ENCODE measurements at places on chromosomes 3 and 15.

GRCh38 chr15:76730262-76730661 lies 174.9 kb downstream of the SCAPER start:
- ATAC-seq = no peak

DNA sequence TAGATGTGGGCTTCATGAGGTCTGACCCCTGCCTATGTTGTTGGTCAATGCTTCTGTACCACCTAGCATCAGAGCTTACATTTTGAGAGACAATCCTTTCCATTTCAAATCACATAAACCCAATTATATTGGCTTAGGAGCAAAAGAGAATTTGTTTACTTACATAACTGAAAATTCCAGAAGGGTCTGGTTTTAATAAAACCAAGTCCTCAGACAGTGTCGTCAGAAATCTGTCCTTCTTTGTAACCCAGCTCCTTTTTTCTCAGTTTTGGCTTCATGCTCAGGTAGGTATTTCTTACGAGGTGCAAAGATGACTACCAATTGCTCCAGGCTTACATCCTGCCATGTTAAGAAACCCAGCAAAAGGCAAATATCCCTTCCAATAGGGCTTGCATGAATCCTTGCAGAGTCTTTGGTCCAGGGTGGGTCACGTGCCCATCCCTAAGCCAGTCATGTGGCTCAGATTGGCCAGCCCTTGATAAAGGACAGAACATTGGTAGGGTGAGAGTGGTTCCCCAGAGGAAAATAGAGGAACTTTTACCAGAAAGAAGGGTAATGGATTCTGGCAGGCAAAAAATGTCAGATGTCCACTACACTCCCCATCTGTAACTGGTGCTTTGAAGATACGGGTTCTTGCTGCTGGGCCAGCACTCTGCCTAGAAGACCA lies 50.2 kb upstream of the VILL start:
- ATAC-seq = no peak

- peak; percentile 36 for ATAC-seq
These were observed 561.8 kb downstream of the MCTP2 start for GRCh38 chr15:94793207-94793606.

GRCh38 chr3:52820736-52821135 lies 9.7 kb downstream of the ITIH4 start:
- peak; percentile 54 for ATAC-seq

DNA sequence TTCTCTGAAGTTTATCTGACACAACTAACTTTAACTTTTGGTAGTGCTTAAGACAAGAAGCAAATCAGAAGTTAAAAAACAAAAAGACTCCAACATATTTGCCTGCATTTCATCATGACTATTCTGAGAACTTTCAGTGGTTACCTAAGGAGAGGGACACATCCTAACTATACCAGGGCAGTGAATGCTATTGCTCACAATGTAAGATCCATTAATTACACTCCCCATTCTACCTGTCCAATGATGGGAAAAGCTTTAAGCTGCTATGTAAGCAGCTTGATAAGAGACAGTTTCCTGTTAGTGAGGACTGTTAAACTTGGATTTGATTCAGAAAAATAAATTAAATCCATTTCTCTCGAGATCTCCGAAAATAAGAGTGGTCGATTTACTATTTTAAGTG lies 37.5 kb downstream of the SERPINI1 start:
- no peak for ATAC-seq

DNA sequence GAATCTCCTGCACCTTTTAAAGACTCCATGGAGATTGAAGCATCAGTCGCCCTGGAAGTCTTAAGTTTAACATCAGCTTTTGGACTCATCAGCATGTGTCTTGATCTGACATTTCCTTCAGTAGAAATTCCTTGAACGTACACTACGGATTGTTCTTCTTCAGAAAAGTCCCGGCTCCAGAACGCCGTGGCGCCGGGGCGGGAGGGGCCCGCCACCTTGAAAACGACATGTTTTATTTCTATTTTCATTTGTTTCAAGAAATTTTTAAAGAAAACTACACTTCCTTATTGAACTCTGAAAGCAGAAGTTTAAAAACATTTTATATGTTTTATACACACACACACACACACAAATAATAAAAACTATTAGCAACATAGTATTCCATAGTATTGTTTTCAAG lies 32.6 kb upstream of the RAP2B start:
- ATAC-seq = no peak

- ATAC-seq = no peak
These were observed 1308.0 kb downstream of the ROBO1 start for GRCh38 chr3:78459796-78460195.

DNA sequence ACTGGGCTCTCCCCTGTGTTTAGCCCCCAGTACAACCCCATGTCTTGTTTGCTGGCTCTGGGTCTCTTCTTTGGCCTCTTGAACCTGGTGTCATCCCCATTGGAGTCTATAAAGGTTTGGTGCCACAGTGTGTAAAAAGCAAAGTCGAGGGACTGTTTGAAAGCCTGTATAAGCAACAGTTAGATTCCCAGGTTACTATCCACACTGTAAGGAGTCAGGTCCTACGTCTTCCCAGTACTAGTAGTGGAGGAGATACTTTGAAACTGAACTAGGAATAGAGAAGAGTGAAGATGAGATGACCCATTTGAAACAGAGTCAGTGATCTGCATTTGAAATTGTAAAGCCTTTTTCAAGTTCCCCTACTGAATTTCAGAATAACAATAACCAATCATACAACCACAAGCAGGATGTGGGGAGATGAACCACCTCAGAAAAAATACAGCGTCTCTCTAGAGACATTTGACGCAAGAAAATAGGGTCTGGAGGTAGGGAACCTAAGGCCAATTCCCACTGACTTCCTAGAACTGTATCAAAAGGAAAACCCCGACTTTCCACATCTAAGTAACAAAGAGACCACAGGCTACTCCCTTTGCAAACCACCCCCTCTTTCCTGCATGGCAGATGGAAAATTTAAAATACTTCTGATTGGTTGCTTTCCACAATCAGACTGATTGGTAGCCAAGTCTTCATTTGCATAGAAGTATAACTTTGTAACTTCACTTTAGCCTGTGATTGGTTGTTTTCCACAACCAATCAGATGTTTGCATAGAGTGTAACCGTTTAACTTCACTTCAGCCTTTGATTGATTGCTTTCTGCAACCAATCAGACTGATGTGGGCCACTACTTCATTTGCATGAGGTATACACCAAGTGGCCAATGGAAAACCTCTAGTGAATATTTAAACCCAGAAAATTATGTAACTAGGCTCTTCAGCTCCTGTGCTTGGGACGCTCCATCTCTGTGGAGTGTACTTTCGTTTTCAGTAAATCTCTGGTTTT lies 49.9 kb upstream of the NEDD4 start:
- no peak for ATAC-seq

DNA sequence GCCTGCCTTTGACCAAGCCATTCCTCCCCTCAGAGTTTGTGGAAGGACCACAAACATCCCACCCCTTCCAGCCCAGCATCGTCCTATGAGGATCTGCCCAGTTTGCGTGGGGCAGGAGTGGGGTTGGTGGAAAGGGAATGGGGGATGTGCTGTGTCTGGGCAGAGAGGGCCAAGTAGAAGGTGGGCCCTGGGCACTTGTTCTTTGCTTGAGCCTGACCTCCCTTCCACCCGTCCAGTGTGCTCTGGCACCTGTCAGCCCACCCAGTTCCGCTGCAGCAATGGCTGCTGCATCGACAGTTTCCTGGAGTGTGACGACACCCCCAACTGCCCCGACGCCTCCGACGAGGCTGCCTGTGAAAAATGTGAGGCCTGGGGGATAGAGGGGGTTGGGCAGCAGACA lies 10.3 kb downstream of the SPINT1 start:
- no peak for ATAC-seq

GRCh38 chr3:13197281-13197680 lies 124.1 kb upstream of the IQSEC1 start:
- ATAC-seq = no peak

GRCh38 chr3:89145995-89146394 lies 38.6 kb downstream of the EPHA3 start:
- ATAC-seq = peak; percentile 100

DNA sequence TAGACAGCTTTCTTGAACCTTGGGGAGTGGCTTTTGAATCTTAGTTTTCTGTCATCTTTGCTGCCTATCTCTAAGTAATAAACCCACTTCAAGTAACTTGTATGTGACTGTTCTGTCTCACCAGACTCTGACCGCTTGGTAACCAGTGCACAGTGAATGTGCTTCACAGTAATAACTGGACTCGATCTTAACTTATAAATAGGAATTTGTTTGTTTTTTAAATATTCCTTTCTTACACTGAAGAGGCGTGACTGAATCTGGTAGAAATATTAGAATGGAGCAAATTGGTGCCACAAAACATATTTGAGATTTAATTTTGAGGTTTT lies 318.0 kb downstream of the GBE1 start:
- no peak for ATAC-seq

- no peak for ATAC-seq
These were observed 47.9 kb downstream of the SOX14 start for GRCh38 chr3:137812023-137812422.

- ATAC-seq = peak; percentile 99
These were observed 599.0 kb downstream of the MAGI1 start for GRCh38 chr3:65439641-65440284.

DNA sequence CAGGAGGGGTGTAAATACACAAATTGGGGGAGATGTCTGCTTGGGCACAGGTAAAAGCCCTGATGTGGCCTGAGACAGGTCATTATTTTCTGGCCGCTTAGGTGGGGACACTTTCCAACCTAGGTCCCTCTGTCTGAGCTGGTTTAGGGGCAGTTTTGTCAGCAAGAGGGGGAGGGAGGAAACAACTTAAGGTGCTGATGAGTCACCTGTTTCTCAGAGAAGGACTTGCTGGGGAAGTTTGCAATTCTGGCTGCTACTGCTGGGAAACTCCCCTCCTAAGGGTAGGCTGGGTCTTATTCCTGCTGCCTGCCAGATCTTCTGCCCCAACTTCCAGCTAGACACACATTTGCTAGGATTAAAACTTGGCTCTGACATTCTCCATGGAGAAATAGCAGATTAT lies 4.8 kb upstream of the RHOV start:
- ATAC-seq = no peak

GRCh38 chr3:189289251-189289650 lies 117.5 kb downstream of the TPRG1 start:
- no peak for ATAC-seq
